ENCODE measurements at places on chromosomes 13 and 19. TPM values are rescaled to one million over a fixed set of nuclear protein-coding genes. Genes with fewer than 3 reads are reported as not detected.

ZNF534 gene
- not detected for total RNA-seq

SLC10A2 gene
- not detected for total RNA-seq

CEACAM21 gene
- 16.6 TPM for total RNA-seq

ZNF223 gene
- not detected for total RNA-seq

GRCh38 chr19:56683116-56683515 is 11.6 kb upstream of the ZNF835 start:
- no peak for DNase-seq

GRCh38 chr19:19064811-19065745 is 1.3 kb downstream of the SLC25A42 start:
- peak; percentile 18 for DNase-seq

DNA sequence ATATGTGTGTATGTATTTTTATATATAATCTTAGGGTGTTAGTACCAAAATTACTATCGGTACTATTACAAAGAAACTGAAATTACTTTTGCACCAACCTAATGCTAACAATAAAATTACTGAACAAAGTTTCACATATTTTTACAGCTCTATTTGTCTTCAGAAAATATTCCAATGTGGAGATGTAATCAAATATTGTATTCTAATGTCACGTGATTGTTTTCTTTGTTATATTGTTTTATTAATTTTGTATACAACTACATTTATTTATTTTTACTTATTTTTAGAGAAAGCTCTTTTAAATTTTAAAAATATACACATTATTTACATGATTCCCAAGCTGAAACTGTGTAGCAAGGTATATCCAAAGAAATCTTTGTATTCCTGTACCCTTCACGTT is 227.1 kb upstream of the KLF12 start:
- DNase-seq: no peak

Data from activated T-helper 2 cell treated with anti-CD3 and anti-CD28 coated beads, Interferon-gamma antibody, Interleukin-2, Interleukin-4, amounts not matched to agents 10 μg/mL and 5 μg/mL and 100 μg/mL, durations not matched to agents 14 hours and 24 hours and 36 hours (primary cell).